ENCODE measurements at places on chromosomes 4 and X.

DNA sequence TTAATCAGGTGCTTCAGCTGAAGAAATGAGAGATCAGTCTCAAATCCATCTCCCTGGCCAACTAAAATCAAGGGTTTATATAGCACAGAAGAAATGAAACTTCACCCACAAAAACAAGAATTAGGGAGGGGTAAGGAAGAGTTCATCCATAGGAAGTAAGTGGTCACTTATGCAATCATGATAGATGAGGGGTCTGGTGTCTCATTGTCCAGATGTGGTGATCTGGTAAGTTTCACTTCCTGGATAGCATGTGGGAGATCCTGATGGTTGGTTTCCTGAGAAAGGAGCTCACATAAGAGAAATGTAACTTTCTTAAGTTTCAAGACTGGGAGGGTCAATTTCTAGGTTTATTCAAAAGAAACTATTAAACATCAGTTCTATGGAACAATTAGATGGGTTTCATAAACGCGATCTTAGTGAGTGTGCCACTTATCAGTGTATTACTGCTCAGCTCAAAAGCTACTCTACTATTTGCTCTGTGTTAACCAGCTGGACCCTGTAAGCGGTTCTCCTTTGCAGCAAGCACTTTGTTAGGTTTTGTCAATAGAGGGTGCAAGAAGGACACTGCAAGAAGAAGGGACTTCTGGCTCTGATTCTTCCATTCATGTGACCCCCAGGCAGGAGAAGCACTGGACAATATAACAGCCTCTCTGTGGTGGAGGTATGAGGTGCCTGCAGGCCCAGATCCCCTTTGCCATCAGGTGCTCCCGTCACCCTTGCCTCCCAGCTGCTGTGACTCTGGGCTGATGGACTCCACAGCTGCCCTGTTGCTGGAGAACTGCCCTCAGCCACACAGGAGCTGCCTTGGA lies 35.4 kb upstream of the HPSE start:
- no peak for DNase-seq

- DNase-seq: no peak
Observed at GRCh38 chrX:97397371-97397770, 513.7 kb downstream of the RPA4 start.

- DNase-seq: no peak
Observed at GRCh38 chrX:140050906-140051305, 85.6 kb upstream of the CXorf66 start.

- DNase-seq: no peak
Observed at GRCh38 chr4:110454441-110454840, 21.5 kb upstream of the ENPEP start.

GRCh38 chr4:109877400-109877799 lies 29.5 kb downstream of the LRIT3 start:
- DNase-seq: no peak

- no peak for DNase-seq
Observed at GRCh38 chr4:135186002-135186401, 984.4 kb upstream of the PABPC4L start.

DNA sequence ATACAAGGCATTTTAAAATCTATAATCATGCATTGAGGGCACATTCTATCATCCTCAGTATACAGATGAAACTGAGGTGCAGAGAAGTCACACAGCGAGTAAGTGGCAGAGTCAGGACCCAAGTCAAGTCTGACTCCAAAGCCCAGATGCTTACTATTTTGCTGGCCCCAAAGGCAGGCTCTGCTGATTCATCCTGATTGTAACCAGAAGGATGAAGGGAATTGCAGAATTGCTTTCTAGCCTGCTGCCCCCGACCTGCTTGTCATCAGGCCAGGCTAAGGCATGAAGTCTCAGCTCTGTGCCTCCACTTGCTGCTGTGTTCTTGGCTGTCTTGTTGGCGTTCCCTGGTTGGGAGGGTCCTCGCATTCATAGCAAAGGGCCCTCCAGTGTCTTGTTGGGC lies 62.7 kb downstream of the SLC9A6 start:
- DNase-seq: no peak

GRCh38 chr4:85062466-85062865 lies 96.0 kb upstream of the WDFY3 start:
- DNase-seq: no peak

DNA sequence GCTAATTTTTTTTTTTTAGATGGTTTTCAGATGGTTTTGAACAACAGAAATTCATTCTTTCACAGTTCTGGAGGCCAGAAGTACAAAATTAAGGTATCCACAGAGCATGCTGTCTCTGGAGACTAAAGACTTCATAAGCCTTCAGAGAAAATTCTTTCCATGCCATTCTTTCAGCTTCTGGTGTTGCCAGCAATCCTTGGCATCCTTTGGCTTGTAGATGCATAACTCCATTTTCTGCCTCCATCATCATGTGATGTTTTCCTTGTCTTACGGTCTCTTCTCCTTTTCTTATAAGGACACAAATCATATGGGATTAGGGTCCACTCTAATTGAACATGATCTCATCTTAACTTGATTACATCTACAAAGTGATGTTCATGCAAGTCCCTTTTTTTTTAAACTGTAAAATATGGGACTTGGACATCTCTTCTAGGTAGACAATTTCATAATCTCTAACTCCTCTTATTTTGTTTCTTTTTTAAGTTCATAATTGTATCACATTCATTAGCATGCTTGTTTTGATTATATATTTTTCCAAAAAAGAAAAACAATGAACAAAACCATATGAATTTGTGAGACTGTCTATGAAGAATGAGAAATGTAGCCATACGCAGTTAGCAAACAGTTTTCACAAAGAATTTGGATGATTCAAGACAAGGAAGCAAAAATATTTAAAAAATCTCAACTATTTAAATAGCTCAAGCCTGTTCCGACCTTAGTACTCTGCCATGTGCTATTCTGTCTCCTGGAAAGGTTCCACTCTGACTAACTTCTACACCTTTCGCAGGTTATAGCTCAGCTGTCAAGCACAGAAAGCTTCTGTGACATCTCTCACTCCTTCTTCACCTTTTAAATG lies 53.1 kb upstream of the GIMD1 start:
- no peak for DNase-seq

DNA sequence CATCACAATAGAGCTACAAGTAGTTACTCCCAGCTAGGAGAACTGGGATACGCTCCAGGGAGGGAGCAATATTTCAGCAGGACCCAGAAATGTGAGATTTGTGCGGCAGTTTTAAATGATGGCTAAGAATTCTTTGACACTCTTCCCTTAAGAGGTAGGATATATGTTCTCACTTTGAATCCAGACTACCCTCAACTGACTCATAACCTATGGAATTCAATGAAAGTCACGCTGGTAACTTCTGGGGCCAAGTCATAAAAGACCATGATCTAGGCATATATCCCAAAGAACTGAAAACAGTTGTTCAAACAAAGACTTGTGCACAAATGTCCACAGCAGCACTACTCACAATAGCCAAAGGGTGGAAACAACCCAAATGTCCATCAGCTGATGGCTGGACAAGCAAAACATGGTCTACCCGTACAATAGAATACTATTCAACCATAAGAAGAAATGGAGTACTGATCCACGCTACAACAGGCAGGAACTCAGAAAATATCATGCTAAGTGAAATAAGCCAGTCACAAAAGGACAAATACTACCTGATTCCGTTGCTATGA lies 10.5 kb downstream of the CD99L2 start:
- DNase-seq: no peak

GRCh38 chr4:6195602-6196319 lies 4.6 kb downstream of the JAKMIP1 start:
- peak; percentile 35 for DNase-seq

DNA sequence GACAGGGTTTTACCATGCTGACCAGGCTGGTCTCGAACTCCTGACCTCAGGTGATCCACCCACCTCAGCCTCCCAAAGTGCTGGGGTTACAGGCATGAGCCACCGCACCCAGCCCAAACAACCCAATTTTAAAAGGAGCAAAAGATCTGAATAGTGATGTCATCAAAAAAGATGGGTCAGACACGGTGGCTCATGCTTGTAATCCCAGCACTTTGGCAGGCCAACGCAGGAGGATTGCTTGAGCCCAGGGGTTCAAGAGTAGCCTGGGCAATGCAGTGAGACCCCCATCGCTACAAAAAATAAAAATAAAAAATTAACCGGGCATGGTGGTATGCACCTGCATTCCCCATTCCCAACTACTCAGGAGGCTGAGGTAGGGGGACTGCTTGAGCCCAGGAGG lies 6.1 kb downstream of the ELF2 start:
- DNase-seq: no peak

DNA sequence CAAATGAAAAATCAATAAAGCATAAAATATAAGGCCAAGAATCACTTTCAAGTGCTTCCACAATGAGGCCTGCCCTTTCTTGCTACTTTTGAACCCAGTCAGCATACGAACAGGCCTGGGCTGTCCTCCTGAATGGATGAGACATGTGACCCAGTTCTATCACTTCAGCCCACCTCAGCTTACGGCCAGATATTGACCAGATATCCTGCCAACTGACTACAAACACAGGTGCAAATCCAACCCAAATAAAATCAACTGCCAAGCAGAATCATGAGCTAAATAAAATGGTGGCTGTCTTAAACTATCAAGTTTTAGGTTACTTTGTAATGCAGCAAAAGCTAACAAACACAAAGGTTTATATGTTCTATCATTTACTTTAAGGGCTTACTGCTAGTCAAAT lies 53.7 kb downstream of the PDS5A start:
- no peak for DNase-seq

DNA sequence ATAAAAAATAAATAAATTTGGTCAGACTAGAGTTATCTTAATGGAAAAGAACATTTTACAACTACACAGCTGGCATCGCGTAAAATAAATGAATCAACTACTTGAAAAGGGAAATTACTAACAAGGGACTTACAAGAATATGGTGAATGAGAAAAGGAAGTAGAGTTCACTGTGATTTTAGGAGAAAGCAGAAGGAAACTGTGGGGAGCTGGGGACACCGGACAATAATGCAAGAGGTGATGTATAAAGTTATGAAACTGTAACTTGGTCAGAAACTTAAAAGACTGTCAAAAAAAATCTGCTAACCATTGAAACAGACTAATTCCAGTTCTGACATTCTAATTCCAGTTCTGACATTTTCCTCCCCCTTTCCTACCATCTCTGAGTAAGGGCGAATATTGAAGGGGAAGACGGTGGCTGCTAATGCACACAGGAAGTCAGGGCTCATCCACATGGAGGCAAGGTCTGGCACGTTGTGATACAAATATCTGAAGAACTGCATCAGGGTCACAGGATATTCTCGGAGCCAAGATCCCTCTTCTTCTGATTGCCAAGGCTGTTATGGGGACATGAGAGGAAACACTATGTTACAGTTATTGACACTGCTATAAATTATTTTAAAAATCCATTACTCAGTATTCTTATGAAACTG lies 170.5 kb downstream of the CDS1 start:
- DNase-seq: no peak

DNA sequence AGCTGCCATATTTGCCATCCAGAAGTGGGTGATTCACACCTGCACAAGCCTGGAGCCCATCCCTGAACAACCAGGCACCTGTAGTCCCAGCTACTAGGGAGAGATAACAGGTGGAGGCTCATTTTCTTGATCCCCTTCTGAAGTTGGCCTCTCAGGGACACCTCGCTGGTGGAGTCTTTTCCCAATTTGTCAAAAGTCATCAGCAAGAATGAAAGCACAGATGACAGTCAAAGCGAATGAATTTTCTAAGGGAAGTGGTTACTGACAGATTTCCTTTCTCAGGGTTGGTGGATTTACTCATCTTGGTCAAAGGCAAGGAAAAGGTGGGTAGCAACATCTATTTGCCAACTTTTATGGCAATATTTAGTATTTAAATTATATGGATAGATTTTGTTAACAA lies 36.5 kb downstream of the FGFBP1 start:
- DNase-seq: no peak

DNA sequence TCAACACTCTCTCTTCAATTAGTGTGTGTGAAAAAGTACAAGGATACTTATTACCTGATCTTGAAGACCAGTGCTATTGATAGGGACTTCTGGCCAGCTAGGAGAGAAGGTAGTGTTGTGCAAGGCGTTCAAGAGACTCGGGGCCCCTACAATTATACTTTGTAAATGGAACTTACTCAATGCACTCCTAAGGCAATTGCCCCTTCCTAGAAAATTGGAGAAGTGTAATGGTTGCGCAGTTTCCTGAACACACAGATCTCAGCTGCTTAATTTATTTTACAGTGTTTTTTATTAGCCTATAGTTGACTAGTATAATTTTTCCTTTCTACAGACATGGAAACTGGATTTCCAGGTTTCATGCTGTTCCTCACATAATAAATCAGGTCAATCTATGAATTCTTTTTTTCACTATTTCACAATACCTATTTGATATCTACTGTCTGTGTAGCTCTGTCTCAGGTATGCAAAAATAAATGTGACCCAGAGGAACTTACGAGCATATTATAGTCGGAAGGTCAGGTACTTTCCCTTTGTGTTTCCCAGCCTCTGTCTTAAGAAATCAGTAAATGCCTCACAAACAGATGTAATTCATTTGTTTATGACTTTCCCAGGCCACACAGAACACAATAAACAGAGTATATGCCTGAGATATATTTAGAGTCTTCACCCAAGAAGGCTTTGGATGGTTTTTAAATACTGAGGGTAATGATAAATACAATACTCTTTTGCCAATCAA lies 89.1 kb upstream of the TET2 start:
- DNase-seq: no peak

- DNase-seq: no peak
Observed at GRCh38 chr4:74608151-74608949, 163.4 kb downstream of the AREG start.

DNA sequence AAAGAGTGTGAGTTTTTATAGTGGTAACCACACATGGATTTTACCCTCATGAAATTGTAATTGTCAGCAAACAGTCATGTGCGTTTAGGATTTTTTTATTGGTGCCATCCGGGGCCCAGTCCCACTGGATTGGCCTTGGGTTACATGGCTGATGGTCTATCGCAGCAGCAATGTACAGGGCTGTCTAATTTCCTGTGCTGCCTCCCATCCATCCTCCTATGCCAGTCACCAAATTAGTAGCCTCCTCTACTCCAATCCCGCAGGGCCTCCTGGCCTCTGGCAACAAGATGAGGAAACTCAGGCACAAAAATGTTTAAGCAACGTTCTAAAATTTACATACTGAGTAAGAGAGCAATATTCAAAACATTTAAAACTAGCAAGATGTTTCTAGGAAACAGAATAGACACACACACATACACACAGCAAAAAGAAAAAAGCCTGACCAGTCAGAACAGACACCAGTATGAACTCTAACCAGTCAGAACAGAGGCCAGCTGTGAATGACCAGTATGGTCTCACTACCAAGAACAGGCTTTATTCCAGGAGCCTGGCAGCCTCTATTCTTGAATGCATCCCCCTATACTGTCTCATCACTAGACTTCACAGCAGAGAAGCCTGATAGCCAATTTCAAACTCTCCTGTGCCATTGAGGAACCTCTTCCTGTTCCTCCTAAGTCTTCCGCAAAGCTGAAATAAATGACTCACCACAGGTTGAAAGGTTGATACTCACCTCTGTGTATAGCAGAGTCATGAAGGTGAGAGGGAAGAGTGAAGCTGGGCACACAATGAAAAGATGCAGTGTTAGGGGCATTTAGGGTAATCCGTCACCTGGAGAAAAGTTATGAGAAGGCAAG lies 42.6 kb downstream of the CHRNA9 start:
- no peak for DNase-seq

GRCh38 chrX:20431486-20431885 lies 164.8 kb upstream of the RPS6KA3 start:
- no peak for DNase-seq

GRCh38 chr4:84895283-84895682 lies 71.2 kb downstream of the WDFY3 start:
- no peak for DNase-seq

- DNase-seq: no peak
Observed at GRCh38 chr4:15718959-15719358, 16.1 kb downstream of the BST1 start.

- DNase-seq: no peak
Observed at GRCh38 chr4:156673483-156673882, 298.1 kb downstream of the PDGFC start.
